ENCODE measurements at places on chromosomes 7 and 10.

DNA sequence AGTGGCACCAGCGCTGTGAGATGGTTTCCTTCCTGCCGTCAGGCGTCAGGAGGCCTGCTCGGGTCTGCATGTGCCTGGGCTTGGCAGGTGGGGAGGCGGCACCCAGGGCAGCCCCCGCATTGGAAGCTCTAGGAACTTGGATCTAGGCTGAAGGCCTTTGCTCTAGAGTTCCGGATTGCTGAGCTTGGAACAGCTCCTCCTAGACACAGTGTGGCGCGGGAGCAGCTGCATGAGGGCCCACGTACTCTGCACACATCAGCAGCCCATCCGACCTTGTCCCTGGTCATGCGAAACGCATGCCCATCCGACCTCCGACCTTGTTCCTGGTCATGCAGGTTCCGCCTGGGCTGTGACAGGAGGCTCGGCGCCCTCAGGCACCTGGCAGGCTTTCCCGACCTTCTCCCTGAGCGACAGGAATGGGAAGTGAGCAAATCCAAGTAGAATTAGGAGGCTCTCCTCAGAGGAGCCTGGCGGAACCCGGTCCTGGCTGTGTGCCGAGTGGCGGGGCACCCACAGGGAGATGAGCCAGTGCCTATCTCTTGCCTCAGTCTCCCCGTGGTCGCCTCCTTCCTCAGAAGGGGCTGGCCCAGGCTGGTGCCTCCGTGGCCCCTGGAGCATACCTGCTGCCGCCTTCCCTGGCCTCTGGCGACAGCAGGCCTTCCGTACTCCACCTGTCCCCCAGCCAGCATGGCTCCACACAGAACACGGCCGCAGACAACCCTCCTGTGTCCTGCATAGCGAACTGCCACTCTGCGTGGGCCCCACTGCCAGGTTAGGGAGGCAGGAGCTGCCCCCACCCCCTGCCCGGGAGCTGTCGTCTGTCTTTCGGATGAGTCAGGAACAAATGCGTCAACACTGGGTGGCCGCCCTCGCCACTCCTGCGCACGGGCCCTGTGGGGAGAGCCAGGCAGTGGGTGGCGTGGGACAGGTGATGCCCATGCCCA, 12.0 kb downstream of the GET4 start:
- H3K36me3 ChIP-seq = no peaks in the 10 kb centered on the region
- H3K27ac ChIP-seq = no peak overlapping the region
- H3K4me1 ChIP-seq = no peaks in the 10 kb centered on the region
- H3K27me3 ChIP-seq = no peaks in the 10 kb centered on the region

- H3K4me1 ChIP-seq = no peaks in the 10 kb centered on the region
- no peak overlapping the region for H3K4me3 ChIP-seq
- H3K27me3 ChIP-seq = no peaks in the 10 kb centered on the region
- DNase-seq = no peak
- no peak overlapping the region for H3K27ac ChIP-seq
These were observed 235.3 kb downstream of the CALN1 start for GRCh38 chr7:72176875-72177274.

- no peak overlapping the region for H3K27ac ChIP-seq
- H3K27me3 ChIP-seq = peaks cover 3% of the 10 kb centered on the region
- peaks cover 12% of the 10 kb centered on the region for H3K36me3 ChIP-seq
These were observed 26.4 kb downstream of the SLC35B4 start for GRCh38 chr7:134290286-134290685.

- H3K4me3 ChIP-seq = peak overlapping the region; percentile 3
- H3K27me3 ChIP-seq = peaks cover 45% of the 10 kb centered on the region
These were observed 30.4 kb downstream of the LEP start for GRCh38 chr7:128271471-128271941.

- H3K4me3 ChIP-seq = no peak overlapping the region
- peaks cover 3% of the 10 kb centered on the region for H3K27me3 ChIP-seq
- H3K4me1 ChIP-seq = no peaks in the 10 kb centered on the region
- no peak overlapping the region for H3K27ac ChIP-seq
- no peak for DNase-seq
These were observed 499.8 kb downstream of the PLXNA4 start for GRCh38 chr7:132076301-132077035.

GRCh38 chr7:2967705-2968104, 76.0 kb downstream of the CARD11 start:
- H3K36me3 ChIP-seq = no peaks in the 10 kb centered on the region
- H3K4me1 ChIP-seq = no peaks in the 10 kb centered on the region
- H3K4me3 ChIP-seq = no peak overlapping the region
- H3K27ac ChIP-seq = no peak overlapping the region
- H3K27me3 ChIP-seq = peaks cover 2% of the 10 kb centered on the region
- no peak for DNase-seq

GRCh38 chr7:137626469-137627067, 220.2 kb downstream of the DGKI start:
- DNase-seq = peak; percentile 23
- no peaks in the 10 kb centered on the region for H3K27me3 ChIP-seq
- H3K4me1 ChIP-seq = no peaks in the 10 kb centered on the region

- no peak overlapping the region for H3K4me3 ChIP-seq
- no peaks in the 10 kb centered on the region for H3K27me3 ChIP-seq
- no peaks in the 10 kb centered on the region for H3K4me1 ChIP-seq
- no peaks in the 10 kb centered on the region for H3K36me3 ChIP-seq
- H3K27ac ChIP-seq = no peak overlapping the region
- no peak for DNase-seq
These were observed 33.1 kb downstream of the PNLIPRP2 start for GRCh38 chr10:116653885-116654284.

DNA sequence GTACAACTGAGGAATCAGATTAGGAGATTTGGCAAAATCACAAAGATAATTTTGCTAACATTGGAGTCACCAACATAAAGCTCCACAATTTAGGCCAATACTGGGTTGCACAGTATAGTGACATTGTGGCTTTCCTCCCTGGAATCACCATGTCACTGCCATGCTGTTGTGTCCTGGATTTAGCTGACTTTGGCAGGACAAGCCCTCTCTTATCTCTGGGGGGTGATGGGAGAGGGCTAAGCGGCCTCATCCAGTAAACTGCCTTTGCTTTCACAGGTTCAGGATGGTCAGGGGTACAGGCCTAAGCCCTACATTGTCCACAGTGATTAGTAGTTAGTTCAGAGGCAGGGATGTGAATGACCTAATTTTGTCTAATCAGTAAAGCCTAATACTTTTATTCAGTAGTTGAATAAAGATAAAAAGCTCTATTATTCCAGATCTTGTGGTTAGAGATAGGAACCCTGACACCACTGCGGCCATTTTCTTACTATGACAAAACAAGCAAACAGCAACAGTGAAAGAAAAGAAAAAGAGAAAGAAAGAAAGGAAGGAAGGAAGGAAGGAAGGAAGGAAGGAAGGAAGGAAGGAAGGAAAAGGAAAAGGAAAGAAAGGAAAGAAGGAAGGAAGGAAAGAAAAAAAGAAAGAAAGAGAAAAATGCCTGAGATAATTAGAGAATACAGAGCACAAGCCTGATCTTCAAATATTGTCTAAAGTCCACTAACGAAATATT, 140.1 kb downstream of the ETV1 start:
- H3K27ac ChIP-seq = peak overlapping the region; percentile 58
- H3K4me1 ChIP-seq = peaks cover 25% of the 10 kb centered on the region
- no peak overlapping the region for H3K4me3 ChIP-seq
- no peak for DNase-seq
- no peaks in the 10 kb centered on the region for H3K36me3 ChIP-seq
- no peaks in the 10 kb centered on the region for H3K27me3 ChIP-seq

GRCh38 chr10:13528123-13528874, 515 bp downstream of the BEND7 start:
- no peaks in the 10 kb centered on the region for H3K36me3 ChIP-seq
- H3K27ac ChIP-seq = no peak overlapping the region
- peaks cover 2% of the 10 kb centered on the region for H3K27me3 ChIP-seq
- H3K4me1 ChIP-seq = peaks cover 12% of the 10 kb centered on the region
- no peak for DNase-seq

GRCh38 chr10:131166486-131166885, 145.0 kb downstream of the TCERG1L start:
- H3K27ac ChIP-seq = no peak overlapping the region
- H3K4me1 ChIP-seq = no peaks in the 10 kb centered on the region
- H3K36me3 ChIP-seq = no peaks in the 10 kb centered on the region
- H3K27me3 ChIP-seq = no peaks in the 10 kb centered on the region
- H3K4me3 ChIP-seq = no peak overlapping the region

DNA sequence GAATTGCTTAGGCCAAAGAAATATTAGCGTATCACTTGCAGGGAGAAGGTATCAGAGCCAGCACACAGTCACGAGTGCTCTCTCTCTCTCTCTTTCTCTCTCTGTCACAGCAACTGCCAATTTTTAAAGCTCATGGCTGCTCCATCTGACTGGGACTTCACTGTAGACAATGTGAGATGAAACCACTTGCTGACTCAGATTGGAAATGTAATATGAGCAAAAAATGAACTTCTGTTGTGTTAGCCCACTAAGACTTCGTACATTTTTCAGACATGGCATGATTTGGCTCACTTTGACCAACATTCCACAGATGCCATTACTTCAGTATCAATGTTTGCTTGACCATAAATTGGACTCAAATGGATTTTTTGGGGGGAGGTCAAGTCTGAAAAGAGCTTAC, 68.1 kb downstream of the DGKB start:
- no peaks in the 10 kb centered on the region for H3K27me3 ChIP-seq
- peak overlapping the region; percentile 64 for H3K27ac ChIP-seq
- peak; percentile 75 for DNase-seq
- no peaks in the 10 kb centered on the region for H3K36me3 ChIP-seq
- peaks cover 25% of the 10 kb centered on the region for H3K4me1 ChIP-seq
- H3K4me3 ChIP-seq = no peak overlapping the region

DNA sequence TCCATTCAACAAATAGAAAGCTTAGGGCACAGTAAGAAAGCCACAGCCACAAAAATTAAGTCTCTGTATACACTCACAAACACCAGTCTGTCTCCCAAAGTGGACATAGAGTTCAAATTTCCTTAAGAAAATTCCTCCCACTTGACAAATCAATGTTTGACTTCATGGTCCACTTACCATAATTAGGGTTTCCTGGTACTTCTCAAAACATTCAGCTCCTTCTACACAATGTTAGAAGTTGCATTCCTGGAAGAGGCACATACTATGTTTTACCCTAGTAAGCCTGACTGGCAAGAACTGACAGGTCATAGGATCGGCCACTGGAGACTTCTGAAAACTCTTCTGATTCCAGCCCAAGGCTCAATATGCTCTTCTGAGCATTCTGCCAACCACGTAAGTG, 70.5 kb downstream of the CPXM2 start:
- H3K4me1 ChIP-seq = no peaks in the 10 kb centered on the region
- no peak for DNase-seq
- H3K36me3 ChIP-seq = no peaks in the 10 kb centered on the region
- no peaks in the 10 kb centered on the region for H3K27me3 ChIP-seq

GRCh38 chr7:118862740-118863139, 638.2 kb downstream of the ANKRD7 start:
- H3K27me3 ChIP-seq = no peaks in the 10 kb centered on the region
- no peak for DNase-seq
- H3K36me3 ChIP-seq = no peaks in the 10 kb centered on the region
- H3K4me1 ChIP-seq = no peaks in the 10 kb centered on the region
- H3K4me3 ChIP-seq = no peak overlapping the region
- H3K27ac ChIP-seq = no peak overlapping the region

GRCh38 chr7:25758559-25758958, 393.4 kb upstream of the NFE2L3 start:
- no peaks in the 10 kb centered on the region for H3K4me1 ChIP-seq
- no peak overlapping the region for H3K27ac ChIP-seq
- H3K4me3 ChIP-seq = no peak overlapping the region

- no peaks in the 10 kb centered on the region for H3K4me1 ChIP-seq
- H3K4me3 ChIP-seq = no peak overlapping the region
- no peak overlapping the region for H3K27ac ChIP-seq
- no peaks in the 10 kb centered on the region for H3K36me3 ChIP-seq
- no peak for DNase-seq
These were observed 167.8 kb downstream of the CCDC71L start for GRCh38 chr7:106493041-106493731.

DNA sequence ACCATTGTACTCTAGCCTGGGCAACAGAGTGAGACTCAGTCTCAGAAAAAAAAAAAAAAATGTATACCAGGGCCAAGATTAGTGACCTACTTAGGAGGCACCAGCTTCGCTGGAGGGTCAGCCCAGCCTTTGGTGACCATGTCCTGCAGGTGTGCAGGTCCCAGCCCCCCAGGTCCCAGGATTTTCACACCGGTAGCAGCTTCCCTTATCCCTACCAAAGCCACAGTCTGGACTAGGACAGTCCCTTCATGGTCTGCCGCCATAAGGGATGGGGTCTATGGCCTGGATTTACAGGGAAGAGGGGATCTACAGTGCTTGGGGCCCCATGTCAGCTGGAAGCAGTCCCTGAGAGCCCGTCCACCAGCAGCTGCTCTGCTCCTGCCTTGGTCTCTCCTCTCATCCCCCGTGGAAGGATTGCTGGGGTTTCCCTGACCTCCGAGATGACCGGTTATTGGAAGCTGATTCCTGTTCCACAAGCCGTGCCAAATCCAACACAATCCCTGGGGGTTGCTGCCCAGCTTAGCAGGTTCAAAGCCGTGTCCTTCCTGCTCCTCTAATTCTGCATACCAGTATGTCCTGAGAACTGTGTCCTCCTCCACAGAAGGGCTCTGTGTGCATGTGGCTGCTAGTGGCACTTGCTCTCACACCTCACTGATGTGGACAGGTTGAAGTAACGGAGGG, 11.0 kb upstream of the NDUFB2 start:
- H3K4me1 ChIP-seq = no peaks in the 10 kb centered on the region
- no peak for DNase-seq
- no peaks in the 10 kb centered on the region for H3K36me3 ChIP-seq
- H3K4me3 ChIP-seq = no peak overlapping the region
- no peaks in the 10 kb centered on the region for H3K27me3 ChIP-seq

GRCh38 chr7:88306590-88307048, at the start of gene STEAP4:
Gene STEAP4 (minus strand): TSS chr7:88306894. CDS start chr7:88284269, 22,625 bp downstream.
- H3K27ac ChIP-seq = no peak within 1 kb of the TSS
- DNase-seq = peak; percentile 44
- no peaks in the 10 kb centered on the region for H3K4me1 ChIP-seq

DNA sequence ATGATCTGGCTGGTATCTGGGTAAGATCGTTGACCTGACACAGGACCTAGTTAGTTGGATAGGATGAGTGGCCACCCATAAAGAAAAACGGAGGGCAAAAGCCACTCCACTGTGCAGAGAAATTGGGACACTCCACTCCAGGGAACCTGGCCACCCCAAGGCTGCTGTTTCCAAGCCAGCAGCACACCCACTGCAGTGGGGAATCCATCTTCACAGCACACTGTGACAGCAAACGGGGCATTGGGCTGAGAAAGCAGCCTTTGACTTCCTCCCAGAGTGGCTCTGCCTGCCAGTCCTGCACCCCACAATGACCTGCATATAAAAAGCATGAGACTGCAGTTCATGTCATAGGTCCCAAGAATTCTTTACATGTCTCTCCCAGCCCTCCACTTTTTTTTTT, 52.9 kb downstream of the MTPN start:
- no peak overlapping the region for H3K4me3 ChIP-seq
- no peak for DNase-seq
- no peaks in the 10 kb centered on the region for H3K27me3 ChIP-seq
- peak overlapping the region; percentile 81 for H3K27ac ChIP-seq
- H3K36me3 ChIP-seq = peaks cover 9% of the 10 kb centered on the region
- H3K4me1 ChIP-seq = peaks cover 22% of the 10 kb centered on the region

- DNase-seq = no peak
- no peaks in the 10 kb centered on the region for H3K36me3 ChIP-seq
- no peaks in the 10 kb centered on the region for H3K27me3 ChIP-seq
- no peak overlapping the region for H3K4me3 ChIP-seq
- H3K4me1 ChIP-seq = peaks cover 18% of the 10 kb centered on the region
These were observed 12.3 kb upstream of the ELN start for GRCh38 chr7:74015670-74016069.

GRCh38 chr7:80078159-80078731, 56.4 kb upstream of the GNAI1 start:
- no peak overlapping the region for H3K27ac ChIP-seq
- no peak overlapping the region for H3K4me3 ChIP-seq
- no peaks in the 10 kb centered on the region for H3K36me3 ChIP-seq
- no peaks in the 10 kb centered on the region for H3K27me3 ChIP-seq
